HS-27A (cell line): ENCODE measurements at places on chromosomes 5 and 9.

DNA sequence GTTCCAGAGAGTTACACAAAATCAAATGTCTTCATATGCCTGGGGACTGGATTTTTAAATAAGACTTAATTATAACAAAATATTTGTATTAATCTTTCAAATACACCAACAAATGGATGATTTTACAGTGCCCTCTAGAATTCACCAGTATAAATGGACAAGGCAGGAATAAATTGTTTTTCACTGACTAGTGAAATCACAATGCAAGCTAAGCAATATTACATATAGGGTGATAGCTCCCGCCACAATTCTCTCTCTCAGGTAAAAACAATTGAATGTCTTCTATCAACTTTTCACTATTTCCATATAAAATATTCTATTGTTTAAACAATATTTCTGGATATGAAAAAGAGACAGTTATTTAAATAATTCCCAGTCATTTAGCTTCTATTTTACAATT, 8.0 kb upstream of the CCDC112 start:
- DNase-seq: no peak

- DNase-seq: no peak
Observed at GRCh38 chr5:174387448-174387847, 336.9 kb upstream of the MSX2 start.

DNA sequence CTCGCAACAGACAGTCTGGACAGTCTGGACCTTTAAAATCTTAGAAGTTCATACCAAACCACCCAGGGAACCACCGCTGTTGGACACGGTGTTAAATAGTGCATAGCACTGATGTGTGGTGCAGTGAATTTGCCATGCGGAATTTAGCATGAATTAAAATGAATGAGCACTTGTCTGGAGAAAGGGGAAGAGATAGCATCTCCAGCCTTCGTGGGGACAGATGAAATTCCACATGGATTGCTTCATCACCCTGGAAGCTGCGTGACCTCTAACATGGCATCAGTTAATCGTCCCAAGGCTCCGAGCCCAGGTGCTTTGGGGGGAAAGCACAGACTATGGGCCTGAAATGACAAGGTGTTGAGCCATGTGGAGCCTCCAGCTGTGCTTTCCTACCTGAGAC, 91.4 kb downstream of the ADAMTS16 start:
- no peak for DNase-seq

- no peak for DNase-seq
Observed at GRCh38 chr9:129697656-129698253, 32.3 kb downstream of the PRRX2 start.

GRCh38 chr5:160651692-160652645, 200.0 kb downstream of the ATP10B start:
- no peak for DNase-seq

GRCh38 chr9:83382421-83382820, 155.8 kb downstream of the FRMD3 start:
- DNase-seq: no peak
